ENCODE measurements at places on chromosomes 5 and 9.

GRCh38 chr5:141691867-141692532 is 10.0 kb upstream of the ARAP3 start:
- DNase-seq = peak; percentile 26

GRCh38 chr9:135486267-135487065 is 6.9 kb downstream of the PPP1R26 start:
- DNase-seq = no peak

DNA sequence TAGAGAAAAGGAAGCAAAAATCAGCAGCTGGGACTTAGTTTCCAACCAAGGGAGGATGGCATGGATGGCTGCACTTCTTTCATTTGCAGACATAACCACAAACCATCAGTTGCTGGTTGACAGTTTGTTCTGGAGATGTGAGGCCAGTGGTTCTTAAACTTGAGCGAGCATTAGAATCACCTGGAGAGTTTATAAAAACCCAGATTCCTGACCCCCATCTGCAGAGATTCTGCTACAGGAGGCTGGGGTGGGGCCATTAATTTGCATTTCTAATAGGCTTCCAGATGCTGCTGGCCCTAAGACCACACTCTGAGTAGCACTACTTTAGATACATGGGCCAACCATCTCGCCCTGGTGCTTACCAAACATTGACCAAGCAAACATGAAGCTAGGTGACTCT is 60.8 kb downstream of the MARCHF3 start:
- peak; percentile 61 for DNase-seq

DNA sequence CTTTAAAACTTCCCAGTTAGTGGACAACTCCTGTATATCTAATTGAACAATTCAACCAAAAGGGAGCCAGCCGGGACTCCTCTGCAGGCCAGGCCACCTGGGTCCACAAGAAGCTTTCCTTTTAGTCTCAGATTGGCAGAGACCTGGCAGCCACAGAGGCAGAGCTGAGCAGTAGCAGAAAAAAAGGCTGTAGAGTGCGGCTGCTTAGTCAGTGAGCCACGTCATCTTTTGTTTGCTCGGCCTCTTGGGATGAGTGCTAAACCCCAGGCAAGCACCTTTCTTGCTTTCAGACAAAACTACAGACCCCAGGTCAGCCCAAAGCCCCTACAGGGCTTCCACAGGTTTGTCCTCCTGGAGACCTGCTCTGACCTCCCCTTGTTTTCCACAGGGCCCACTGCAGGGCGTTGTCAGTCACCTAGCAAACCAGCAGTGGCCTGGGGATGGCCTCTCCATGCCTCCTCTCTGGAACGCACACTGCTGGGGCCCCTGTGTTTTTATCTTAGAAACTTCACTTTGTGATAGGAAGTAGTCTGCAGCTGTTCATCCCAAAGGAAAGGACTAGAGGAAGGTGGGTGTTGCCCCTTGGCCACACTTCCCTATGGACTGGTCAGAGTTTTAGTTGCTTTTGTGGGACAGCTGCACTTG is 49.9 kb downstream of the SHB start:
- DNase-seq = no peak

All from GF-D8 (cell line).